ENCODE measurements at places on chromosomes 2 and 18.

GRCh38 chr2:201733544-201733943 is 35.1 kb upstream of the MPP4 start:
- no peak for DNase-seq

DNA sequence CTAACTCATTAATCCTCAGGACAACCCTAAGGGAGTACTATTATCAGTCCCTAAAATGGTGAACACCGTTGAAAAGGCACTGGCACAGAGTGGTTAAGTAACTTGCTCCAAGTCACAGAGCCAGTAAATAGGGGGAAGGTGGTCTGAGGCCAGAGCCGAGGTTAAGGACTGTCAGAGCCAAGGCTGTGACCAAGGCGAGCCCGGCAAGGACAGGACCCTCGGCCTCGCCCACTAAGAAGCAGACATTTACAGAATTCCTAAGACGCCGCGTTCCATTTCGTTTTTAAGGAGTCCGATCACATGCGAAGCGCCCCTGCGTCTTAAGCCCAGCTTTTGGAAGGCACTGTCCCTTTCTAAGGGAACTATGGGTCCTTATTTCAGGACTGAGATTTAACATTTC is 1.1 kb downstream of the PDIA6 start:
- no peak for DNase-seq

- no peak for DNase-seq
Observed at GRCh38 chr2:226970362-226970761, 134.5 kb downstream of the RHBDD1 start.

GRCh38 chr2:127943186-127943585 is 57.4 kb upstream of the AMMECR1L start:
- DNase-seq = no peak

GRCh38 chr18:57422313-57422872 is 12.8 kb upstream of the ONECUT2 start:
- no peak for DNase-seq

GRCh38 chr2:43106559-43107527 is 119.6 kb downstream of the ZFP36L2 start:
- DNase-seq = no peak

DNA sequence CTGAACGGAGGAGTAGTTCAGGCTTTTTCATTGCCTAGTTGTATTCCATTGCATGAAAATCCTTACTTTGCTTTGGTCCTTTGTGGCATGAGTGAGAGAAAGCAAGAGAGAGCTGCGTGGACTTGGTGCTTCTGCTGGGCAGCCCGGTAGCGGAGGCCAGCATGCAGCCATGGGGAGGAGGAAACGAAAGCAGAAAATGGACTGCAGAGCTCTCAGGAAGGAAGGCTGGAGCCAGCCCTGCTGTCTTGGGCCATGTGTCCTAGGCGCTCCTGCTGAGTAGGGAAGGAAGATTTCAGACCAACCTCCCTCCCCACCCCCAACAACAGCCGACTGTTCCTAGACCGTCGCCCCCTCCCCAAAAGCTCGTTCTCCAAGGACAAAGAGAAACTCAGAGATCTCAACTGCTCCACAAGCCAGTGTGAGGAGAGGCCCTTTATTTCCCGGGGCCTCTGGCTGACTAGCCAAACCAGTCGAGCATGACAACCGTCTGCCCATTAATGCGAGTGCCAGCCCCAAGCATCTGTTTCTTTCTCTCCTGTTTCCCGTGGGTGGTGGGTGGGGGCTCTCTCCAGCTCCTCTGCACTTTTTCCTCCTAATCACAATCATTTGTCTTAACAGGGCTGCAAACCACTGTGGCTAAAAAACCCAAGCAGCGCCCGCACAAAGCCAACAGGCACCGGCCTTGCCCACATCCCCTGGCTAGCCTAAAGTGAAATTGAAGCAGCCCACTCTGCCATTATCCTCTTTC is 66.8 kb upstream of the FZD7 start:
- DNase-seq = no peak

GRCh38 chr2:98478088-98478551 is 33.5 kb downstream of the INPP4A start:
- DNase-seq = no peak

DNA sequence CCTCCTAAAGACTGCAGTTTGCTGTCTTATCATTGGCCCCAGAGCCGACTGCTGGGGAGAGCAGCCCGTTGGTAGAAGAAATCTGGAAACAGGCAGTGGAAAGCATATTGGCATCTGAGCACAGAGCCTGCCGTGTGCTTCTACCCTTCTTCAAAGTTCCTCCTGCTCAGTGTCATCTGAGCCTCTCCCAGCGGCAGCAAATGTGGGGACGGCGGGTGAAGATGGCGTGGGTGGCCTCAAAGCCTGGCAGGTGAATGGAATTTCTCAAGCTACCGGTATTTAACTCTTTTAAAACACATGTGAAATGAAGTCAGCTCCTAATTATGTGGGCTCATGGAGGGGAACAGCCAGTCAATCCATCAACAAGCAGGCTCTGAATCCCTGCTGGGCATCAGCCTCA is 181.6 kb upstream of the PXDN start:
- no peak for DNase-seq

GRCh38 chr18:76487070-76487469 is 8.0 kb downstream of the ZNF516 start:
- no peak for DNase-seq

- DNase-seq = no peak
Observed at GRCh38 chr18:40867459-40867858, 1087.6 kb upstream of the PIK3C3 start.

- no peak for DNase-seq
Observed at GRCh38 chr18:54673936-54674335, 82.9 kb downstream of the DYNAP start.

GRCh38 chr18:24270937-24271380 is 126.7 kb downstream of the OSBPL1A start:
- DNase-seq = no peak

DNA sequence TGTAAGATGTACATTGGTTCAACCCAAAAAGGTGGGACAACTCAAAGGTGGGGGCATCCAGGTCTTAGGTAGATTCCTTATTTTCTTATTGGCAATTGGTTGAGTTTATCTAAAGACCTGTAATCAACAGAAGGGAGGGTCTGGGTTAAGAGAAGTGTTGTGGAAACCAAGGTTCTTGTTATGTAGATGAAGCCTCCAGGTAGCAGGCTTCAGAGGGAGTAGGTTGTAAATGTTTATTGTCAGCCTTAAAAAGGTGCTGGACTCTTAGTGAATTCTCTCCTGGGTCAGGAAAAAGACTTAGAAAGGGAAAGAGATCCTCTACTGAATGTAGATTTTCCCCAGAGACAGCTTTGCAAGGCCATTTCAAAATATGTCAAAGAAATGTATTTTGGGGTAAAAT is 125.3 kb upstream of the NDUFV2 start:
- no peak for DNase-seq

- no peak for DNase-seq
Observed at GRCh38 chr2:141392517-141393213, 738.2 kb downstream of the LRP1B start.

All from CD4-positive, alpha-beta T cell treated with Interferon gamma for 1 hour (primary cell).